ENCODE measurements at places on chromosomes 13 and 19.

GRCh38 chr19:28221736-28222135 is 991.2 kb downstream of the UQCRFS1 start:
- no peak for DNase-seq

- DNase-seq, result no peak
Observed at GRCh38 chr13:110225609-110226574, 81.1 kb downstream of the COL4A1 start.

- no peak for DNase-seq
Observed at GRCh38 chr19:17114414-17114831, 38.8 kb downstream of the MYO9B start.

DNA sequence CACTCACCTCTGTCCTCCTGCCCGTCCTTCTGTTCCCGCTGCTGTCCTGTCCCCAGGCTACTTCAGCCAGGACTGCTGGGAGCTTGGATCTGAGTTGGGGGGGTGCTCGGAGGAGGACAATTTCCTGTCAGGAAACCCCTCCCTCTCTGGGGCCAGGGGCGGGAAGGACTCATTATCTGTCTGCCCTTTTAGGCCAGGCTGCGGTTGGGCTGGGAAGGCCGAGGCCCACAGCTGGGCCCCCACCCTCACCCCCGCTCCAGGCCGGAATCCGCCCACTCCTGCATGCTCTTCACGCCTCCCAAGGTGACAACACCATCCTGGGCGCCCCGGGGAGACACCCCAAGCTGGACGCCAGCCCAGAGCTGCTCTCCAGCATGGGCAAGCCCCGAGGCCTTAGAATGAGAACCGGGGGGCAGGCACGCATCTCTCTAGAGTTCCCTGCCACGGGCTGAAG is at the start of gene EXOC3L2:
Gene EXOC3L2, minus strand, starts transcription at position 74 of the 454 bp plus-strand sequence. CDS start 6,362 bp downstream, outside the sequence.
- no peak for DNase-seq

GRCh38 chr13:113591750-113592149 is 7.2 kb downstream of the TFDP1 start:
- DNase-seq, result no peak

GRCh38 chr13:30346153-30346788 is 38.9 kb upstream of the KATNAL1 start:
- DNase-seq, result peak; percentile 23

- no peak for DNase-seq
Observed at GRCh38 chr13:20126541-20127261, 34.2 kb downstream of the GJA3 start.

DNA sequence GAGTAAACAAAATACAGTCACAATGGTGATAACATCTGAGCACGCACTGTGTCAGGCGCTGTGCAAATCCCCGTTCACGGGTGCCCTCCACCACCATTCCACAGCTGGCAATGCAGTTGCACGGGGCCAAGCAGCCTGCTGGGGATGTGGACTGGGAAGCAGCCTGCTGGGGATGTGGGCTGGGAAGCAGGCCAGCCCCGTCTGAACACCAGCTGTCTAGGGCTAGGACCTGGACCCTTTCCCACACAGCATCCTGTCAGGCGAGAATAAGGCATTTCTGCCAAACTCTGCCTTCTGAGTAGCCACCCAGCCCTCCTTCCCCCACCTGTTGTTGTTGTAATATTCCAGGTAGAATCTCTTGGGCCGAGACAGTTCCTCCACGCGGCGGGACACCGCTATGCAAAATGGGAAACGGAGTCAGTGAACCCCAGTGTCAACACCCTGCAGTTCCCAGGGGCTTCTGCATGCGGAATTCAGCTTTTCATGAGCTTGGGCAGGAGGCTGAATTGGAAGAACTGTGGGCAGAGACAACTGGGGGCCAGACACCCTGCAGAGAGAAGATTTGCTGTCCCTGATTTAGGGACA is 27.8 kb upstream of the MIER2 start:
- no peak for DNase-seq

GRCh38 chr19:56642711-56643459 is at the start of gene SMIM17:
Gene SMIM17 (plus strand): TSS chr19:56643159. CDS start chr19:56645668, 2,509 bp downstream.
- DNase-seq, result no peak

GRCh38 chr19:39446365-39447084 is 1.1 kb downstream of the SUPT5H start:
- DNase-seq, result no peak

GRCh38 chr13:113129480-113129879 is 6.9 kb downstream of the F10 start:
- DNase-seq, result no peak

- DNase-seq, result no peak
Observed at GRCh38 chr13:22049384-22049783, 378.5 kb downstream of the FGF9 start.

DNA sequence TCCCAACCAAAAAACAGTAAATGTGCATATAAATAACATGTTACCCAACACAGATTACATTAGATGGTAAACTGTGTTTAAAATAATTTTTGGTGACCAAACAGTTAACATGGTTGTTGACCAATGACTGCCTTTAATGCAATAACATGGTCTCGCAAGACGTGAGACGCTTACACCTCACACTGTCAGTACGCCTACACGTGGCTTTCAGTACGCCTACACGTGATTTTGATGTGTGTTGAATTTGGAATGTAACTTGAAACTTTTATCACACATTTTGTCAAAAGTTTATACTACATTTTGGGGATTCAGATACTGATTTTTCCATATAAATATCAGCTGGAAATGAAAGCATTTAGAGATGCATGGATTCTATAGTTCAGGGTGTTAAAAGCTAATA is 32.0 kb downstream of the SLC7A9 start:
- DNase-seq, result no peak

DNA sequence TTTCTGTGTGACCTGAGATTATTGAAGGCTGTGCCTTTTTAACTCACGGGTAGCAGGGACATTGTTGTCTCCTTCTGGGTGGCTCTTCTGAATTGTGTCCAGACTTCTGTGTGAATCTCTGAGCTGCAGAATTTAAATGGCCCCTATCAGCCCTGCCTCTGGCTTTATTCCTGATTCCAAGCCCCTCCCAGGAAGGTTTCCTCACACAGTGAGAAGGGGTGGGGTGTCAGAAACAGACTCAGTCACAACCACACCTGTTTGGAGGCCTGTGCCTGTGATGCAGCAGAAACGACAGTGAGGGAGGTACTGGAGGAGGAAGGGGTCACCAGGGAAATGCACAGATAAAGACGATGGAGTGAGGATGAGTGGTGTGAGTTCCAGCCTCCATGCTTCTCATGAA is at the start of gene CLC:
Gene CLC, minus strand, starts transcription at position 139 of the 400 bp plus-strand sequence. Its CDS starts 77 bp downstream, at position 62.
- no peak for DNase-seq

GRCh38 chr13:91169321-91170050 is 178.0 kb upstream of the MIR17HG start:
- no peak for DNase-seq

DNA sequence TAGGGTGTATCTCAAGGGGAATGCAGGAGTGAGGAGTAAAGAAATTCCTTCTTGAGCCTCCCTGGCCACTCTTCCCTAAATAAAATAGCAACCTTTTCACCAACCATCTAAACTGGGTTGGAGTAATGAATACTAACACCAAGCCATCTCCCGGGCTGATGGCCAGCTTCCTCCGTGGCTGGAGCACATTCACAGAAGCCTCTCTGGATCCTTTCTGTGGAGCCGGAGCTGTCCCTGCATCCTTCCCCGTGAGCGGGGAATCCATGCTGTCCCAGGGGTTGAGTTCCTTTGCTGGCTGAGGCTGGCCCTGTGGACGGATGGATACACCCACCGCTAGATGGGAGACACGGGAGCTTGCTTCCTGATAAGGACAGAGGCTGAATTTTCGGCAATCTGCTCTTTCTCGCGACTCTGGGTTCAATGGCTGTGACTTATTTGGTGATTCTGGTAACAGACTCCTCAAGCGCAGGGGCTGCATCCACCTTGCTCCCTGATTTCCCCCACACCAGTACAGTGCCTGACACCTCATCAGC is 370.3 kb downstream of the ZNF536 start:
- no peak for DNase-seq

DNA sequence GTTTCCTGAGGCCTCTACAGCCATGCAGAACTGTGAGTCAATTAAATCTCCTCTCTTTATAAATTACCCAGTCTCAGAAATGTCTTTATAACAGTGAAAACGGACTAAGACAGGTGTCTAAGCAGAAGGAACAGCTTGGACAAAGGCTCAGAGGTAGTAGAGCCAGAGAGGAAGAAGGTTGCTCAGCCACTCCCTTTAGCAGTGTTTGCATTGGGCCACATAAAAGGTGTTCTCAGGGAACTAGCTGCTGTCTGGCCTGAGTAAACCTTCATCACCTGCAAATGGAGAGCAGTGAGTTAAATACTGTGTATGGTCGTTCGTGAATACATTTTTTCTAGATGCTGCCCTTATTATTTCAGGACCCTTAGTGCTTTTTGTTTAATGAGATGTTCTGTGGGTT is 383.4 kb downstream of the EFNB2 start:
- no peak for DNase-seq

- DNase-seq, result no peak
Observed at GRCh38 chr13:110468986-110469495, 92.5 kb downstream of the RAB20 start.

GRCh38 chr19:36796714-36796992 is 24.0 kb upstream of the ZNF850 start:
- DNase-seq, result no peak

DNA sequence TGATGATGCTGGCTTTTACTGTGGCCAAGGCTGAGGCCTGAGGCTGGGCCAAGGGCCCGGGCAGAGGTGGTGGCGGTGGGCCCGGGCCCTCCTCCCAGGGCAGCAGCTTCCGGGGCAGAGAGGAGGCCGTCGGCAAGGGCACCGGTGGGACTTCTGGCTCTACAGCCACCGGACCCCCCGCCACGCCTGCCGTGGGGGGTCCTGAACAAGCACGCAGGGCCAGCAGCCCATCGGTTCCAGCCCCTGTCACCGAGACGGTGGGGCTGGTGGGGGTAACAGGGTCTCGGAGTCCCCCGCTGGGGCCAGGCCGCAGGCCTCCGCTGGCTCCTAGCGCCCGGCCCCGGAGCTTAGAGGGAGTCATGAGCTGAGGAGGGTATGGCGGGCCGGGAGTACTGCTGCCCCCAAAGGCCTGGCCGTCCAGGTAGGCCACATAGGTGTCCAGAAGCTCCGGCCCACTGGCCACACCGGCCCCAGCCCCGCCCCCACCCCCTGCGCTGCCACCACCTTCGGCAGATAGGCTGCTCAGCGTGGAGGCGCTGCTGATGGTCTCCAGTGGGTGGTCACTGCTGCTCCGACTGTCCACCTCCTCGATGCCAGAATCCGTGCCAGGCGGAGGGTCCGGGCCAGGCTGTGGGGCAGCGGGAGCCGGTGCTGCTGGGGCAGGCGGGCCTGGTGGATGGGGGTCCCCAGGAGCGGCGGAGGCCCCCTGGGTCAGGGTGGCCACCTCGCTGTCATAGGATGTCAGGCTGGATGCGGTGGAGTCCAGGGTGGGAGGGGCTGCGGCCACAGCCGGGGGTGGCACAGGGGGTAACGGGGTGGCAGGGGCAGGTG is 17.3 kb downstream of the C19orf81 start:
- DNase-seq, result no peak

Data from stimulated activated CD4-positive, alpha-beta T cell treated with anti-CD3 and anti-CD28 coated beads, Interleukin-15, amount 100 ng/mL, for 48 hours (primary cell).